ENCODE measurements at places on chromosomes 6 and 20.

DNA sequence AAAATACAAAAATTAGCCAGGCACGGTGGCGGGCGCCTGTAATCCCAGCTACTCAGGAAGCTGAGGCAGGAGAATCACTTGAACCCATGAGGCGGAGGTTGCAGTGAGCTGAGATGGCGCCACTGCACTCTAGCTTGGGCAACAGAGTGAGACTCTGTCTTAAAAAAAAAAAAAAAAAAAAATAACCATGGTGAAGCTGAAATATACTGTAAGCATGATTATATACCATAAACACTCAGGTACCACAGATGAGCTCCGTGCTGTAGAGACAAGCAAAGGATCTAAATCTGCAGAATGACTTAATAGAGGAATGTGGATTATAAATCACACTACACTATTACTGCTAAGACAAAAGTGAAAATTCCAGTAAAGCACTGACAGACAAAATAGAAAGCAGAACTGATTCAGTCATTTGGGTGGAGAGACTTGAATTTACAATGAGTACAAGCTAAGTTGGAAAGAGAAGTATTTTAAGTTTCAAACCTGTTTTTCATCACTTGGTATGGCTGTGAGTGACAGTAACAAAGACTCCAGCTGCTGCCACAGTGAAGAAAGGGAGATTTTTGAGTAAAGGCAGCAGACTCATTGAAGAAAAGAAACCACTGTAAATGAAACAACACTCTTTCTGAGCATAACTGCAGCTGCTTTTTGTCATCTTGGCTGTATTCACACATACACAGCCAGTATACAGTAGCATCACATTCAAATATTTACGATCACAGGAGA lies 322.1 kb downstream of the RNGTT start:
- no peak for DNase-seq

- no peak for DNase-seq
Measured at GRCh38 chr20:41342474-41343464, 2.1 kb downstream of the LPIN3 start.

DNA sequence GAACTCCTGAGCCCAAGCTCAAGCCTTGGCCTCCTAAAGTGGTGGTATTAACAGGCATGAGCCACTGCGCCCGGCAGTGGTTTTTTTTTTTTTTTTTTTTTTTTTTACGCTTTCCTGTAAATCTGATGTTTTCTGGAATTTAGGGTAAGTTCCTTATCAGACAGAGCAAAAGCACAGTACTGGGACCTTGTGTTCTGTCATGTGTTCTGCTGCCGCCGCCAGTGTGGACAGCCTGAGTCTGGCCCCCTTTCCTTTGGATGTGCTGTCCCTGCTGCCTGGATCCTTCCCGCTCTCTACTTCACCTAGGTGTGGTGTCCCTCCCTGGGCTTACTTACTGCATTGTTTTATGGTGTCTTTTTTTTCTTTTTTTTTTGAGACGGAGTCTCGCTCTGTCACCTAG lies 11.7 kb downstream of the DNMT3B start:
- DNase-seq: no peak

- no peak for DNase-seq
Measured at GRCh38 chr6:34319471-34319885, 70.7 kb upstream of the SMIM29 start.

- no peak for DNase-seq
Measured at GRCh38 chr6:166032366-166033200, 135.1 kb downstream of the TBXT start.

- no peak for DNase-seq
Measured at GRCh38 chr6:73032586-73032985, 192.7 kb downstream of the KHDC1L start.

- no peak for DNase-seq
Measured at GRCh38 chr6:155274106-155274505, 10.3 kb downstream of the CLDN20 start.

- DNase-seq: no peak
Measured at GRCh38 chr6:119352001-119352400, 2.4 kb upstream of the MAN1A1 start.
